Activated naive CD8-positive, alpha-beta T cell treated with anti-CD3 and anti-CD28 coated beads, Interleukin-2, amount 10 ng/mL, durations not matched to agents 7 days and 5 days (primary cell): ENCODE measurements at places on chromosomes 13 and 19.

DNA sequence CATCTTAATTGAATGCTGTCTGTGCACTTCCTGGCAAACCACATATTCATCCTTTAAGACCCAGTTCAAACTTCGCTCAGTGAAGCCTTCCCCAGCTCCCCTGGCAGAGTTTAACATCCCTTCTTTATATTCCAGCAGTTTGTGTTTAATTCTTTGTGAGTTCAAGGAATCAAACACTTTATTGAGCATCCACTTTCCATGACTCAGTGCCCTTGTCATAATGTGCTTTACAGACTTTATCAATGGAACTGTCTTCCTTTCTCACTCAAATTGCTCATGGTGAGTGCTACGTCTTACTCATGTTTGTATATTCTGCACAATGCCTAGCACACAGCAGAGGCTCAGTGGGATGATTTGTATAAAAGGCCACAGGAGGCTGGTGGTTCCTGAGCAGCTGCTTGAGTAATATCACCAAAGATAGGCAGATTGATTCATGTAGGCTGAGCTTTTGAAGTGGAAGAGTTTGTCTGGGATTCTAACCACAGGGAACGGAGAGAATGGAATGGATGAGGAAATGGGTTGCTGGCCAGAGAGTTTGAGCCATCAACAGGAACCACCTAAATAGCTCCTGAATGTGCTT lies 44.2 kb downstream of the SERTM1 start:
- no peak overlapping the region for H3K27ac ChIP-seq
- H3K4me3 ChIP-seq: no peak overlapping the region
- H3K36me3 ChIP-seq: no peaks in the 10 kb centered on the region

DNA sequence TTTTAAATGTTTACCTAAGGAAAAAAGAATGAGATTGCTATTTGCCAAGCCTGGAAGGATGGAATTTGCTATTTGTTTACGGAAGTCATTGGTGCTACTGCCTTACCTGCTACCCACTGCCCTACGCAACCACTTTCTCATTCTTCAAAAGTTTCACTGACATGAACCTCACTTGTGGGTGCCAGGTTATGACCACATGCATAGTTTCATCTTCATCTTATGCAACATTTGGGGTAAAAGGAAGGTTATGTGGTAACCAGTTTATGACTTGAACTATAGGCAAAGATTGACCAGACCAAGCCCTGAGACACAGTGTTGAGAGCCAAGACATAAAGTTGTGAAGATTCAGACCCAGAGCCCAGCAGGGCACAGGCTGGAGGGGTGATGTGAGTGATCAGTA lies 142.5 kb downstream of the LACC1 start:
- no peaks in the 10 kb centered on the region for H3K27me3 ChIP-seq
- no peaks in the 10 kb centered on the region for H3K36me3 ChIP-seq
- H3K27ac ChIP-seq: no peak overlapping the region

GRCh38 chr19:9018163-9018875 lies 8.1 kb upstream of the MUC16 start:
- H3K27ac ChIP-seq: no peak overlapping the region
- H3K4me3 ChIP-seq: no peak overlapping the region
- DNase-seq: no peak
- H3K27me3 ChIP-seq: no peaks in the 10 kb centered on the region

DNA sequence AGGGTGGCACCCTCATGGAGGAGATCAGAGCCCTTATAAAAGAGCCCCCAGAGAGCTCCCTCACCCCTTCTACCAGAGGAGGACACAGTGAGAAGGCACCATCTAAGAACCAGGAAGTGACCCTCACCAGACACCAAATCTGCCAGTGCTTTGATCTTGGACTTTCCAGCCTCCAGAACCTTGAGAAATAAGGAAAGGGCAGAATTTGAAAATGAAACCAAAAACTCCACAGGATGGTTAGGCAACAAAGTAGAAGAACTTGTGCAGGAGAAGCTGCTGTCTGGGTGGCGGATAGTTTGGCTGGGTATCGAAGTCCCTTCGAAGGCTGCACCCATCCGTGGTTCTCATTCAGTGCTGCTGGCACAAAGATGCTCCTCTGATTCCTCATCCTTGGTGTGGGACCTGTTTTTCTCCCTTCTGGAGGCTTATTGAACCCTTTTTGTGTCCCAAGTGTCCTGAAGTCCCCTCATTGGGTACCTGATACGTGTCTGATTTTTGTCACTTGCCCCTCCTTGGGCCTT lies 130.8 kb downstream of the KDM4B start:
- DNase-seq: no peak
- no peak overlapping the region for H3K27ac ChIP-seq
- H3K36me3 ChIP-seq: peaks cover 44% of the 10 kb centered on the region

DNA sequence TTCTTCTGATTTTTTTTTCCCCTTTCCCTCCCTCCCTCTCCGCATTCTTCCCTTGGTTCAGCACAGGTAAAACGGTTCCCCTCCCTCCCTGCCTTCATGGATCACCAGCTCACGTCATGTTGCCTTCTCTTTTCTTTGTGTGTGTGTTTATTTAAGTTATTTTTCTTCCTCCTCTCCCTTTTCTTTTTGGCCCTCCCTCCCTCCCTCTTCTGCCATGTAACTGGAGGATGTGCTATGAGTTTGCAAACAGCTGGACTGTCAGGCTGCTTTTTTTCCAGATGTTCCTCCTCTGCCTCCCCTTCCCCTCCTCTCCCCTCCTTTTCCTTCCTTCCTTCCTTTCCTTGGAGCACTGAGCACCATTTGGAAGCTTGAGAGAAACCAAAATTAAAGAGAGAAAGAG lies 2.0 kb downstream of the LENG9 start:
- peaks cover 14% of the 10 kb centered on the region for H3K4me1 ChIP-seq
- peak overlapping the region; percentile 65 for H3K27ac ChIP-seq
- peak overlapping the region; percentile 70 for H3K4me3 ChIP-seq
- peaks cover 8% of the 10 kb centered on the region for H3K27me3 ChIP-seq

GRCh38 chr13:95643571-95643935 lies 953 bp downstream of the DZIP1 start:
- peaks cover 62% of the 10 kb centered on the region for H3K27me3 ChIP-seq
- DNase-seq: no peak
- peak overlapping the region; percentile 77 for H3K4me3 ChIP-seq

DNA sequence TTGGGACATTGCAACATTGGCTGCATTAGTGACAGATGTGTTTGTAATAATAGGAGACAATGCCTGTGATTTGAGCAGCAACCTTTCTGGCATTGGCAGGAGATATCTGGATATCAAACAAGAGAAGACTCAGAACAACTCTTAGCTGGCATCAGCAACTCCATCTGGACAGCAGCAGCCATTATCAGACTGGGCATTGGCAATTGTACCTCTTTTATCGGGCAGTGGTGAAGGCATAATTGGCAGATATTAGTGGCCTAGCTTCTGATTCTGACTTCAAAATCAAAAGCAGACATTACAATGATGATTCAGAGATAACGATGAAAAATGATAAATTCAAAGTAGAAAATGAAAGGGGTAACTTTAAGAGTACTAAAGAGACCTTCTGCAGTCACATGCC lies 1193.7 kb downstream of the EFNB2 start:
- H3K27me3 ChIP-seq: no peaks in the 10 kb centered on the region
- no peaks in the 10 kb centered on the region for H3K4me1 ChIP-seq
- no peak overlapping the region for H3K27ac ChIP-seq
- H3K36me3 ChIP-seq: no peaks in the 10 kb centered on the region
- no peak for DNase-seq
- H3K4me3 ChIP-seq: no peak overlapping the region

GRCh38 chr19:53978975-53979801 lies 12.2 kb upstream of the CACNG6 start:
- H3K36me3 ChIP-seq: peaks cover 9% of the 10 kb centered on the region
- peaks cover 7% of the 10 kb centered on the region for H3K4me1 ChIP-seq
- H3K27me3 ChIP-seq: peaks cover 42% of the 10 kb centered on the region
- H3K27ac ChIP-seq: peak overlapping the region; percentile 76

GRCh38 chr19:56141417-56141993 lies 418 bp downstream of the ZNF444 start:
- H3K36me3 ChIP-seq: peaks cover 1% of the 10 kb centered on the region
- DNase-seq: peak; percentile 49
- peak overlapping the region; percentile 88 for H3K27ac ChIP-seq
- H3K4me1 ChIP-seq: peaks cover 29% of the 10 kb centered on the region
- no peaks in the 10 kb centered on the region for H3K27me3 ChIP-seq

DNA sequence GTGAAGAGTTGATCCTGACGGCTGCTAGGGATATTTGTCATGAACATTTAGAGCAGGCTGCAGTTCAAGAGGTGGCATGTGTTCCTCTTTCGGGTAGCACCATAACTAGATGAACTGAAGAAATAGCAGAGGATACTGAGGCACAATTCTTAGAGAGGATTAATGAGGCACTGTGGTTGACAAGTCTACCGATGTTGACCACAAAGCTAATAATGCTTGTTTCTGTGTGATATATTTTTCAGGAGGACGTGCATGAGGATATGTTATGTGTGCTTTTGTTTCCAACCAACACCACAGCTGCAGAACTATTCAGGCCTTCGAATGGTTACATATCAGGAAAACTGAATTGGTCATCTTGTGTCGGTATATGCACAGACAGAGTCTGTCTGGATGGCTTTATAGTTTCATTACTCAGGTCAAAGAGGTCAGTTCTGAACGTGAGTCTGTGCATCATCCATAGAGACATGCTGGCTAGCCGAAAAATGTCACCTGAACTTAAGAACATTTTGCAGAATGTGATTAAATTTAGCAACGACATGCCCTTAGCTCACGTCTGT lies 210.1 kb upstream of the IRS2 start:
- peaks cover 4% of the 10 kb centered on the region for H3K27me3 ChIP-seq
- no peaks in the 10 kb centered on the region for H3K36me3 ChIP-seq
- no peak overlapping the region for H3K27ac ChIP-seq
- H3K4me3 ChIP-seq: no peak overlapping the region
- H3K4me1 ChIP-seq: no peaks in the 10 kb centered on the region

DNA sequence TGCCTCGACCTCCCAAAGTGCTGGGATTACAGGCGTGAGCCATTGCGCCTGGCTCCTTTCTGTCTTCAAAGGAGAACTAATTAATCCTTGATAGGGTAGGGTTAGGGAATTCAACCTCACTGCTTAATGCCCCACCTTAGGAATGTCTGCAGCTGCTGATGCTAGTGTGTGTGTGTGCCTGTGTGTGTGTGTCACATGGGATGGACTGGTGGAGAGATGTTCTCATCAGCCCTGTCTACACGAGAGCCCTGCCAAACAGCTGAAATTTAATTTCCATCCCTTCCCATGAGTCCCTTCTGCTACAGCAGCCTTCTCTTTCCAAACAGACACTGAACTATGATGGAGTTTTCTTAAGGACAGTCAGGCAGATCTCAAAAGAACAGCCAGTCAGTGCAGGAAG lies 46.5 kb upstream of the CLDN10 start:
- H3K36me3 ChIP-seq: no peaks in the 10 kb centered on the region
- no peak overlapping the region for H3K27ac ChIP-seq
- H3K4me3 ChIP-seq: no peak overlapping the region
- no peaks in the 10 kb centered on the region for H3K4me1 ChIP-seq
- peaks cover 2% of the 10 kb centered on the region for H3K27me3 ChIP-seq
- no peak for DNase-seq

DNA sequence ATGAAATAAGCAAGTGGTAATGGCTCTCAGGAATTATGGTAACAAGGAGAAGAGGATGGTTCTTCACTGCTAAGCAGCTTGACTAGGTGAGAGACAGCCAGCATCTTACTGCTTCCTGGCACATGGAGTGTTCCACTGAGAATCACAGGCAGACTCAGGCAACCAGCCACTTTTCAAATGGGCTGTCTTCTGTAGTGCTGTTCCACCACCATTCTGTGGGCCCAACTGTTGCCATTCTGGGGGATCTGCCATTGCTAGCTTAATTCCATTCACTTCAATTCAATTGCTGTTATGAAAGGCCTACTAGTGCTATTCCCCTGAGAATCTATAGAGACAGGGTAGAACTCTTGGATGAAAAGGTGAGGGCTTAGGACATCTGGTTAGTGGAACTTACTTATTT lies 341.9 kb downstream of the KCNRG start:
- H3K4me3 ChIP-seq: no peak overlapping the region
- H3K4me1 ChIP-seq: peaks cover 27% of the 10 kb centered on the region
- no peak for DNase-seq
- peaks cover 1% of the 10 kb centered on the region for H3K36me3 ChIP-seq

GRCh38 chr19:54275951-54276350 lies 5.0 kb downstream of the LILRB2 start:
- DNase-seq: no peak
- H3K27me3 ChIP-seq: peaks cover 23% of the 10 kb centered on the region
- H3K4me1 ChIP-seq: no peaks in the 10 kb centered on the region
- no peaks in the 10 kb centered on the region for H3K36me3 ChIP-seq
- no peak overlapping the region for H3K27ac ChIP-seq
- no peak overlapping the region for H3K4me3 ChIP-seq

DNA sequence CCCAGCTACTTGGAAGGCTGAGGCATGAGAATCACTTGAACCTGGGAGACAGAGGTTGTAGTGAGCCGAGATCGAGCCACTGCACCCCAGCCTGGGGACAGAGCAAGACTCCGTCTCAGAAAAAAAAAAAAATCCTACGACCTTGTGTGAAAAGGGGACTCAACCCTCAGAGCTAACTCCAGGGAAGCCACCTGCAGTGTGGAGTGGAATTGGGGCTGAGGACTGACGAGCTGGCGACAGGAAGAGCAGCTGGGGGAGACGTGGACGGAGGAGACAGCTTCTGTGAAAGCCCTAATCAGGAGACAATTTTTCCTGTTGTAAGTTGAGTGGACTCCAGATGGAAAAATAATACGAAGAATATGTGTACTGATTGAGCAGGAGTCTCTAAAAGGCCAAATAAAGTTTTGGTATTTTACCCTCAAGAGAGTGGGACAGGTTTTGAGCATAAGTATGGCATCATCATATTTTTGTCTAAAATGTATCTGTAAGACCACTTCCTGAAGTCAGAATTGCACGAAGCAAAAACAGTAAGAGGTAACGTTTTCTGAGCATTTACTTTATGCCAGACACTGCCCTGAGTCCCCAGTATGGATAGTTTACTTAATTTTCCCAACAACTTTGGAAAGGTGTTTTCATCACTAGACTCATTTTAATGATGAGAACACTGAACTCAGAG lies 12.0 kb upstream of the LAIR1 start:
- H3K4me3 ChIP-seq: peak overlapping the region; percentile 26
- H3K36me3 ChIP-seq: peaks cover 6% of the 10 kb centered on the region
- DNase-seq: no peak
- peaks cover 61% of the 10 kb centered on the region for H3K4me1 ChIP-seq

DNA sequence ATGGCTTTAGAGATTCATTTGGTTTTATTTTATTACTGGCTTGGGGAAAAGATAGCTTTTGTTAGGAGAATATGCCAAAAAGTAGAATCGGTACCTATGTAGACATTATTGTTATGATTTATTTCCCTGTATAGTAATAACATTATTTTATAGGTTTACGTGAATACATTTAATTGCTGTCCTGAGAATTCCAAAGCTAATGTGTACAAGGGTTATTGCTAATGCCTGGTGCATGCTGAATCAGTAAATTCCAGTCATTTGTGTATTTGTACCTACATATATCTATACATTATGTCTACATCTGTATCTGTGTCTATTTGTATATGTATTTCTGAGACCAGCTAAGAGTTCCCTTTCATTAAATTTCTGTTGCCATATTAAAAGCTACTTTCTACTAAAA lies 550.9 kb downstream of the GPC6 start:
- no peaks in the 10 kb centered on the region for H3K36me3 ChIP-seq
- H3K27ac ChIP-seq: no peak overlapping the region
- no peaks in the 10 kb centered on the region for H3K27me3 ChIP-seq
- H3K4me1 ChIP-seq: no peaks in the 10 kb centered on the region
- DNase-seq: no peak
